ENCODE measurements at places on chromosomes 13 and 19.

DNA sequence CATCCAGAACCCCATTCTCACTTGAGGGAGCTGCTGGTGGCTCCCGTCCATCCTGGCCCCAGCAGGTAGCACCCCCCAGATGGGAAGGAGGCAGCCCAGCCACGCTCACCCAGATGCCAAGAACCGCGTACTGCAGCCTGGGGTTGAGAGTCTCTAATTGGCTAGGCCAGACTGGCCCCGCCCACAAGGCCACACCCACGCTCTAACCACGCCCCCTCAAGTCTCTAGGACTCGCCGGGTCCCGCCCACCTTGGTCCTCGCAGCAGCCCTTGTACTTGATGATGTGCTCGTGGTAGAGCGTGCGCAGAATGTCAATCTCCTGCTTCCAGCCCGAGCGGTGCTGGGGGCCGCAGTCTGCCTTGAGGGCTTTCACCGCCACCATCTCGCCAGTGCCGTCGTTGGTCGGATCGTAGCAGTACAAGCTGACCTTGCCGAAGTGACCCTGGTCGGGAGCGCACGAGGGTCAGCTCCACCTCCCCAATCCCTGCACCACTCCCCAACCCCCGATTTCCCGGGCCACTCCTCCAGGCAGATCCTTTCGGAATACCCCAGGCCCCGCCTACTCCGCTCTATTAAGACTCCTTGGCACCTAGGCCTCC, 14.5 kb upstream of the ICAM3 start:
- DNase-seq, result peak; percentile 31

GRCh38 chr19:16951529-16951928, 62.7 kb downstream of the F2RL3 start:
- DNase-seq, result no peak

DNA sequence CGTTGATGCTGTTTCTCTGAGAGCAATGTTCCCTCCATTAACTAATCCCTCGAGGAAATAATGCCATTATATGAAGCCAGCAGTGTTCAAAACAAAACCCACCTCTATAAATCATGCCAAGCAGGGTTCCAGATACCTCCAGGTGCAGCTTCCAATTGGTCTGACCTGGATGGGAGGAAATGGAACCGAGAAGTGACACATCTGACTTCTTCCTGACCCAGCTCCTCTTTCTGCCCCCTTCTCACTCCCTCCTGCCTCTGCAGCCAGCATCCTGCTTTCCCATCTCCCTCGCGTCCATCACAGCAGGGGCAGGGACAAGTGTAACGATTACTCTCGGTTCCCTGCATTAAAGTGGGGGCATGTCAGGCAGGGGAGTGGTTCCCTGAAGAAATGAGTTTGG, 37.5 kb downstream of the HSPH1 start:
- DNase-seq, result no peak

GRCh38 chr19:38952395-38953165, 21.8 kb downstream of the MRPS12 start:
- DNase-seq, result no peak

GRCh38 chr13:100714478-100714877, 39.9 kb upstream of the TMTC4 start:
- DNase-seq, result no peak

DNA sequence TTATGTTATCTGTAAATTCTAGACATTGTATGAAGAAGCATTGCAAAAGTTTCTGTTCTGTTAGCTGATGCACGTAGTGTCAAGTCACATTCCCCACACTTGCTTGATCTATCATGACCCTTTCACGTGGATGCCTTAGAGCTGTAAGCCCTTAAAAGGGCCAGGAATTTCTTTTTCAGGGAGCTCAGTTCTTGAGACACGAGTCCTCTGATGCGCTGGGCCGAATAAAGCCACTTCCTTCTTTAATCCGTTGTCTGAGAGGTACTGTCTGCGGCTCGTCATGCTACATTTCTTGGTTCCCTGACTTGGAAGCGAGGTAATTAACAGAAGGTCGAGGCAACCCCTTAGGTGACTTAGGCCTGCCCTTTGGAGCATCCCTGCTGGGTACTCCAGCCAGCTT, 5.8 kb downstream of the ZNF816 start:
- no peak for DNase-seq

GRCh38 chr19:50921426-50922316, 10.5 kb upstream of the KLK4 start:
- no peak for DNase-seq

GRCh38 chr19:19655051-19655594, 8.4 kb downstream of the ATP13A1 start:
- DNase-seq, result no peak

- DNase-seq, result no peak
Measured at GRCh38 chr19:30790056-30790680, 418.0 kb downstream of the ZNF536 start.

GRCh38 chr13:26473571-26474230, 83.8 kb upstream of the WASF3 start:
- no peak for DNase-seq

- no peak for DNase-seq
Measured at GRCh38 chr19:44845286-44845611, 848 bp upstream of the NECTIN2 start.

DNA sequence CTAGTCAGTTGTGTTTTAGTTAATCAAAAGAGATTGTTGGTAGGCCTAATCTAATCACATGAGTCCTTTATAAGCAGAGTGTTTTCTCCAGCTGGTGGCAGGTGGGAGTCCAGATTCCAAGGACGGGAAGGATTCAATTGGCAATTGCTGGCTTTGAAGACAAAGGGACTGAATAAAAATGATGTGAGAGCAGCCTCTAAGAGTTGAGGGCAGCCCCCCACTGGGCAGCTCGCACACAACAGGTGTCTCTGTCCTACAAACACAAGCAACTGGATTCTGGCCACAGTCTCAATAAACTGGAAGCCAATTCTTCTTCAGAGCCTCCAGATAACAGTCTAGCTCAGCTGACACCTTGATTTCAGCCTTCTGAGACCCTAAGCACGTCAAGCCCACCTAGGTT, 915.2 kb downstream of the PCDH9 start:
- no peak for DNase-seq

- DNase-seq, result no peak
Measured at GRCh38 chr19:5420953-5421352, 34.3 kb upstream of the ZNRF4 start.

Data from stimulated activated CD8-positive, alpha-beta memory T cell treated with anti-CD3 and anti-CD28 coated beads, Interleukin-7, amount 100 ng/mL, for 24 hours (primary cell).